ENCODE measurements at places on chromosomes 5 and 9.

GRCh38 chr5:116730706-116731105 lies 156.1 kb upstream of the SEMA6A start:
- H3K27ac ChIP-seq = no peak overlapping the region
- no peaks in the 10 kb centered on the region for H3K36me3 ChIP-seq
- no peak overlapping the region for H3K4me3 ChIP-seq
- H3K27me3 ChIP-seq = peaks cover 7% of the 10 kb centered on the region
- H3K4me1 ChIP-seq = no peaks in the 10 kb centered on the region

DNA sequence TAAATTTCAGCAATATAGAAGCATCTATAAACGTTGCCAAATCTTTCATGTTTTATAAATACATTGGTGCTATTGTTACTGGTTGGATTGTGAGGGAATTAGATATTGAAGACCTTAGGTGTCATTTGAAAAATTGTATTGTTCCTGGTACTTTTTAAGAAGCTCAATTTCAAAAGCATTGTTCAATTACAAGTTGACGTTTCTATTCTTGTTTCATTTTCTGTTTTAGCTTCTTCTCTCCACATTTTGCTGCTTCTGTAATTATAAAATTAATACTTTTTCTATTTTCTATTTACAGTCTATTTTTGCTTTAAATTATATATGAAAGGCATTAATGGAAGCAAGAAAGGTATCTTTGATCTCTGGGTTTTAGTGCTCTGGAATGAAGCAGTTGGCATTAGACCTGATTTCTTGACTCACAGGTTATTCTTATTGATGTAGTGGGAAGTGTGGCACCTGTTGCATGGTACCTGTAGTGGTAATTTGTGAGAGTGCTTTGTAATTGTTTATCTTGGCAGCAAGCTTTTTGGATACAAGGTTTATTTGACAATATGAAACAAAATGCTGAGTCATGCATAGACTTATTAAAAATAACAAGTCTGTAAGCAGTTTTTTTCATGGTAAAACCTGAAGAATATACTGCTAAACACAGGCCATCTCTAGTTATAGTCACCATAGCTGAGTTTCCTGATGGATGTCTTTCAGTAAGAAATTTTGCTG lies 13.2 kb downstream of the MACIR start:
- no peaks in the 10 kb centered on the region for H3K27me3 ChIP-seq
- no peak for DNase-seq
- no peak overlapping the region for H3K27ac ChIP-seq
- no peak overlapping the region for H3K4me3 ChIP-seq
- H3K36me3 ChIP-seq = peaks cover 4% of the 10 kb centered on the region

DNA sequence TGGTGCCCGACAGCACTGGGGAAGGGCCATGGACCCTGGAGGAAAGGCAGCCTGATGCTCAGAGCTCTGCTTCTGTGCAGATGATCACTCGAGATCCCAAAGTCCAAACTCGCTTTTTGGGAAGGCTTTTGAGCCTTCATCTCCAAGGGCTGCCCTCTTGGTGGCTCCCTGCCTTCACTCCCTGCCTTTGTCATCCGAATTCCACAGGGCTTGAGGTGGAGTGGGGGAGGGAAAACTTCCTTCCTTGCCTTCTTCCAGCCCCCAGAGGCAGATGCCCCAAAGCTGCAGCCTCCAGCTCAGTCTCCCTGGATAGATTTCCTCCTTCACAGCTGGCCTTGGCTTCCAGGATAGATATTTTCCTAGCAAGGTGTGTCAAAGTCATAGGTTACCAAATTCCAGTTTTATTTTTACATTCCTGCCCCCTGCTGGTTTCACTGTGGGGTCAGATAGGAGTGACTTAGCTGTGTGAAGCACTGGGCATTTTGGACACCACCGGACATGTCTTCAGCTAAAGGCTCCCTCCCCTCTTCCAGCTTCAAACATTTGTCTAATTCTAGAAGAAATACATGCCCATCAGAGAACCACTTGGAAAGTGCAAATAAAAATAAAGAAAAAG lies 268.2 kb downstream of the HSPA4 start:
- no peak overlapping the region for H3K4me3 ChIP-seq
- no peak overlapping the region for H3K27ac ChIP-seq
- H3K36me3 ChIP-seq = no peaks in the 10 kb centered on the region
- H3K4me1 ChIP-seq = peaks cover 21% of the 10 kb centered on the region
- DNase-seq = no peak
- peaks cover 2% of the 10 kb centered on the region for H3K27me3 ChIP-seq

GRCh38 chr5:82255844-82256243 lies 22.3 kb downstream of the RPS23 start:
- H3K4me3 ChIP-seq = no peak overlapping the region
- peaks cover 1% of the 10 kb centered on the region for H3K27me3 ChIP-seq
- no peaks in the 10 kb centered on the region for H3K36me3 ChIP-seq
- no peak overlapping the region for H3K27ac ChIP-seq

GRCh38 chr9:16571127-16571802 lies 299.2 kb downstream of the BNC2 start:
- no peak overlapping the region for H3K4me3 ChIP-seq
- H3K36me3 ChIP-seq = no peaks in the 10 kb centered on the region
- H3K27ac ChIP-seq = no peak overlapping the region
- no peaks in the 10 kb centered on the region for H3K27me3 ChIP-seq
- H3K4me1 ChIP-seq = no peaks in the 10 kb centered on the region

DNA sequence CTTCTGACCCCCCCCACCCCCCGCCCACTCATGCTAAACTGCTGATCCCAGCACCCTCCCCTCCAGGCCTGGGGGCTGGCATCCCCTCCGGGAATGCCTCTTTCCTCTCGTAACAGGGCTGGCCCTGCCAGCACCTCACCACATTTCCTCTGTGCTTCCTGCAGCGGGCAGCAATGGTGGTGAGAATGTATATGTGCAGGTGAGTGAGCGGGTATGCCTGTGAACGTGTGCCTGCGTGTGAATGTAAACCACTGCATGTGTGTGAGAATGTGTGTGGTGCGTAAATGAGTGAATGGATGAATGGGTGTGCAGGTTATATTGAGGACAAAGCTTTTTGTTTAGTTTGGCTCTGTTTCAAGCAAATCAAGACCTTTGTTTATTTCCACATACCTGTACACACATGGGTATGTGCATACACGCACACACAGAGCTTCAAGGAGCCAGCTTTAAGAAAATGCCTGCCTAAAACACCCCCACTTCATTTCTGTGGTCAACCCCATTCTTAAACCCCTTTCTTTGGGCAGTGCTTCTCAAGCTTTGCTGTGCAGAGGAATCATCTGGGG lies 95.7 kb upstream of the SHB start:
- H3K36me3 ChIP-seq = peaks cover 1% of the 10 kb centered on the region
- no peaks in the 10 kb centered on the region for H3K4me1 ChIP-seq
- DNase-seq = no peak
- no peaks in the 10 kb centered on the region for H3K27me3 ChIP-seq
- H3K4me3 ChIP-seq = no peak overlapping the region

- no peaks in the 10 kb centered on the region for H3K4me1 ChIP-seq
- H3K36me3 ChIP-seq = no peaks in the 10 kb centered on the region
- no peak for DNase-seq
- H3K4me3 ChIP-seq = no peak overlapping the region
- H3K27ac ChIP-seq = no peak overlapping the region
These were observed 59.2 kb downstream of the CDH18 start for GRCh38 chr5:19928562-19929421.

- H3K27me3 ChIP-seq = no peaks in the 10 kb centered on the region
- H3K27ac ChIP-seq = no peak overlapping the region
- no peaks in the 10 kb centered on the region for H3K36me3 ChIP-seq
- H3K4me3 ChIP-seq = no peak overlapping the region
- H3K4me1 ChIP-seq = no peaks in the 10 kb centered on the region
These were observed 376.0 kb upstream of the IRX2 start for GRCh38 chr5:3127423-3127911.

DNA sequence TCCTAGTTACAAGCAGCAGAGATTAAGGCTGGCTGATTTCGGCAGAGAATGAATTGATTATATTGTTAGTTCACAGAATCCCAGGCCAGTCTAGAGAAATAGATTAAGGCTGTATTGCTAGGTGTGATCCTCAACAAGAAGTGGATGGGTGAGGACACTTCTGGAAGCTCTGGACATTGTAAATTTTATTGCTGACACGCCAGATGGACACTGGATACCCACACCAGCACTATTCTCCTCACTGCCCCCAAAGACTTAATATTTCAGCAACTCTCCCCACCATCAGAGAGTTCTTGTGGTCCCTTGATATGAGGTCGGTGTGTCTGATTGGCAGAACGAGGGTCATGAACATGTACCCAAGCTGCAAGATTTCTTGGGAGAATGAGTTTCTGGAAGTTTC lies 171.6 kb upstream of the EGFLAM start:
- no peak for DNase-seq
- no peaks in the 10 kb centered on the region for H3K4me1 ChIP-seq
- H3K27me3 ChIP-seq = peaks cover 3% of the 10 kb centered on the region

DNA sequence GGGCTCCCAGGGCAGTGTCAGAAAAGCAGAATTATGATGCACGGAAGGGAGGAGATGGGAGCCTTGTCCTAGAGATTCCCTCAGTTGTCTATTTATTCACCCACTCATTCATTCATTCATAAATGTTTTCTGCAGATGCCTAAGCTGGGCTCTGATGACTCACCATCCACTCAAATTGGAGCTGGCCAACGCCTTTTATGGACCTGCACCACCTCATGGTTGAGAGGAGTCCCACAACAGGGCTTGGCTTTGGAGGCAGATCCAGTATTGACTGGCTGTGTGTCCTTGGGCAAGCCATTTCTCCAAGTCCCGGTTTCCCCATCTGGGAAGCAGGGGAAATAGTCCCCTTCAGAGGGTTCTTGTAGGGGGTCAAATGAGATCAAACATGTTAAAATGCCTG lies 227.8 kb downstream of the MELK start:
- H3K27ac ChIP-seq = no peak overlapping the region
- no peaks in the 10 kb centered on the region for H3K36me3 ChIP-seq
- H3K4me1 ChIP-seq = no peaks in the 10 kb centered on the region

GRCh38 chr5:146165460-146165859 lies 17.0 kb downstream of the LARS1 start:
- DNase-seq = no peak
- no peaks in the 10 kb centered on the region for H3K27me3 ChIP-seq
- H3K27ac ChIP-seq = no peak overlapping the region
- peaks cover 4% of the 10 kb centered on the region for H3K4me1 ChIP-seq
- peaks cover 59% of the 10 kb centered on the region for H3K36me3 ChIP-seq

DNA sequence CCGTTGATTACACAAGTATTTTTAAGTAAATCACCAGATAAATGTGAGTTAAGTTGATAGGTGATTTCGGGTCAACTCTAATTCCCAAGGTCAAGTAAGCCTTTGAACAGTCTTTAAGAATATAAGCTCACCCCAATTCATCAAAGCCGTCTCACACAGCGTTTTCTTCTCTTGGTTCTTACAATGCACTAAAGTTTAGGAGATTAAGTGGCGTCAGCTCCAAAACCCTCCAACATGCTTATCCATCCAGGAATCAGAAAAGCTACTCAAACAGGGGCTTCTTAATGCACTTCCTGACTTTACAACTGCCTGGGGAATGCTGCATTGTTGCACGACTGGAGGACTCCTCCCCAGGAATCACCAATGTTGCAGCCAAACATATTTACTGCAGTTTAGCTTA lies 206.2 kb upstream of the EFNA5 start:
- no peaks in the 10 kb centered on the region for H3K36me3 ChIP-seq
- no peak for DNase-seq
- no peaks in the 10 kb centered on the region for H3K4me1 ChIP-seq
- H3K27me3 ChIP-seq = no peaks in the 10 kb centered on the region
- no peak overlapping the region for H3K4me3 ChIP-seq

GRCh38 chr5:116454417-116454927 lies 120.2 kb downstream of the SEMA6A start:
- no peak for DNase-seq
- H3K27me3 ChIP-seq = peaks cover 3% of the 10 kb centered on the region
- H3K36me3 ChIP-seq = no peaks in the 10 kb centered on the region
- H3K27ac ChIP-seq = no peak overlapping the region
- H3K4me3 ChIP-seq = no peak overlapping the region
- H3K4me1 ChIP-seq = peaks cover 6% of the 10 kb centered on the region

DNA sequence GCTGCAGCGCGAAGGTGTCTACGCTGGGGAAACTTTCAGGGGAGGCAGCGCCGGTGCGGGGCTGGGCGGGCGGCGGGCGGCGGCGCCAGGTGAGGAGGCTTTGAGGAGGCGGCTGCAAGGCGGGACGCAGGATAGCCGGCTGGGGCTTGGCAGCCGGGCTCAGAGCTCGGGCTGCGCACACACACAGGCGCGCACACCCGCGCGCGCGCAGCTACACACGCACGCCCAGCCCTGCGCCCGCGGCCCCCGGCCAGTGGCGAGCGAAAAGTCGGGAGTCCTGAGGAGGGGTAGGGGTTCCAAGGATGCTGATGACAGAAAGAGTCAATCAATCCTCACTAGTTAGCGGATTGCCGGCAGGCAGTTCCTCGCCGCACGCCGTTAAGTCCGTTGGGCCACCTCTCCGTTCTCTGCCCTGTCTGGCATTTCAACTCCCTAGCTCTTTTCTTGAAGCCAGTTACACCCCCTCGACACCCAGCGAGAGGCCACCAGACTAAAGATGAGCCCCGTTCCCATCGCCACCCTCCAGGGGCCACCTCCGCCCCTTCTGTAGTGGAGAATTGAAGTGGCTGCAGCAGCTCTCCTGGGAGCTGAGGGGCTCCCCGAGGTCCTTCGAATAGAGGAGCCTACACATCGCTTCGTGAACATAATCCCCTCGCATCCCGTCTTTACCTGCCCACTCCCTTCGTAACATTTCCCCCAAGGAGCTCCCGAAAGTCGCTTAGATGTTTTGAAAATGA lies 1640.3 kb upstream of the C9orf72 start:
- peaks cover 52% of the 10 kb centered on the region for H3K27me3 ChIP-seq
- no peak for DNase-seq
- H3K36me3 ChIP-seq = no peaks in the 10 kb centered on the region
- H3K27ac ChIP-seq = peak within 1 kb of the TSS; percentile 55
- H3K4me1 ChIP-seq = no peaks in the 10 kb centered on the region
- peak within 1 kb of the TSS; percentile 19 for H3K4me3 ChIP-seq

GRCh38 chr9:113657765-113658544 lies 194.4 kb downstream of the RGS3 start:
- H3K36me3 ChIP-seq = no peaks in the 10 kb centered on the region
- H3K4me3 ChIP-seq = no peak overlapping the region
- H3K27me3 ChIP-seq = peaks cover 12% of the 10 kb centered on the region
- no peak overlapping the region for H3K27ac ChIP-seq

DNA sequence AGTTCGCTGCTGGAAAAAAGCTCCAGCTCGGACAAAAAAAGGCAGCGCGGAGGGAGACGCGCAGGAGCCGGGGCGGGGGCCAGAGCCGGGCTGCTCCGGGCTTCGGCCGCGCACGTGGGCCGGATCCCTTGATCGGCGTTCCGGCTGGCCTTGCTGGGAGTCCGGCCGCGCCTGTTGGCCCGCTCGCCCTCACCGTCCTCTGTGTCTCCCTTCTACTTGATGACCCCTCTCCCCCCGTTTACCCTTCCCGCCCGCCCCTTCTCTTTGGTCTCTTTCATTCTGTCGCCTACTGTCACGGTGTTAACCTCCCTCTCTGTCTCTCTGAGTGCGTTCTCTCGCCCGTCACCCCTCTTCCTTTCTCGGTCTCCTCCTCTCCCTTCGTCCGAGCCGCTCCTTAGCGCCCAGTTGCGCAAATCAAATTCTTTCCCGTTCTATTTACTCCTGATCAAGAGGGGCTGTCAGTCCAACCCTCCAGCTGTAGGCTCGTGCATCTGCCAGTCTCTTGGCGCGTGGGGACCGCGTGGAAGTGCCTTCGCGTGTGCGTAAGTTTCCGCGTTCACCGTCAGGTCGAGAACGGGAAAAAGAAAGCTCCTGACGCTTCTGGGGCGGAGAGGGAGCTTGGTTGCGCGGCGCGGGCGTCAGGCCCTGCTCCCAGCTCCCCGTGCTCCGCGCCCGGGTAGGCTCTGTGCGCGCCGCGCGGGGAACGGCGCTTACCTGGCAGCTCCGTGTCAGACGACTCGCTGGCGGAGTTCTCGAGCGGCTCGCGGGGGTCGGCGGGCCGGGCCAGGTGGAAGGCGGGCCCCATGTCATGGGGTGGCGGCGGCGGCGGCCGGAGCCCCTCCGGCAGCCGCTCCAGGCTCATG lies 798 bp downstream of the PITX1 start:
- H3K36me3 ChIP-seq = peaks cover 11% of the 10 kb centered on the region
- no peak for DNase-seq
- peaks cover 75% of the 10 kb centered on the region for H3K27me3 ChIP-seq
- H3K4me1 ChIP-seq = peaks cover 36% of the 10 kb centered on the region
- peak overlapping the region; percentile 85 for H3K4me3 ChIP-seq
